ENCODE measurements at places on chromosomes 6 and 20. TPM values are rescaled to one million over a fixed set of nuclear protein-coding genes. Genes with fewer than 3 reads are reported as not detected.

GINS1 gene
- 2.0 TPM for total RNA-seq

SLC2A4RG gene
- total RNA-seq = 33.1 TPM

DNA sequence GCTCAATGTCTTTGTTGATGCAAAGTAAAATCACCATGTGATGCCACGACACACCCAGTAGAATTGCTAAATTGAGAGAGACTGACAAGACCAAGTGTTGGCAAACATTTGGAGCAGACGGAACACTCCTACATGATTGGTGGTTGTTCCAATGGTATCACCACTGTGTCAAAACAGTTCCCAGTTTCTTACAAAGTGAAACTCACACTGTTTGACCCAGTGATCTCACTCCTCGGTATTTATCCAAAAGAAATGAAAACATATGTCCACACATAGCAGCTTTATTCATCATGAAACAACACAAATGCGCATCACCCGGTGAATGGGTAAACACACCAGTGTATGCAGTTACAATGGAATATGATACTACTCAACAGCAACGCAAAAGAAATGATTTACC lies 74.0 kb upstream of the SULF2 start:
- H3K36me3 ChIP-seq = no peaks in the 10 kb centered on the region
- no peak overlapping the region for H3K4me3 ChIP-seq
- no peak for DNase-seq
- no peaks in the 10 kb centered on the region for H3K27me3 ChIP-seq
- H3K4me1 ChIP-seq = peaks cover 23% of the 10 kb centered on the region
- peak overlapping the region; percentile 39 for H3K27ac ChIP-seq

- H3K36me3 ChIP-seq = no peaks in the 10 kb centered on the region
- H3K27ac ChIP-seq = no peak overlapping the region
- H3K27me3 ChIP-seq = no peaks in the 10 kb centered on the region
- no peaks in the 10 kb centered on the region for H3K4me1 ChIP-seq
These were observed 28.2 kb downstream of the TREML4 start for GRCh38 chr6:41256383-41256782.

RNF5 gene
- 48.4 TPM for total RNA-seq

- no peaks in the 10 kb centered on the region for H3K36me3 ChIP-seq
- H3K4me3 ChIP-seq = no peak overlapping the region
- no peak for DNase-seq
- no peaks in the 10 kb centered on the region for H3K4me1 ChIP-seq
These were observed 247.9 kb downstream of the ERMARD start for GRCh38 chr6:169999367-169999766.

DNA sequence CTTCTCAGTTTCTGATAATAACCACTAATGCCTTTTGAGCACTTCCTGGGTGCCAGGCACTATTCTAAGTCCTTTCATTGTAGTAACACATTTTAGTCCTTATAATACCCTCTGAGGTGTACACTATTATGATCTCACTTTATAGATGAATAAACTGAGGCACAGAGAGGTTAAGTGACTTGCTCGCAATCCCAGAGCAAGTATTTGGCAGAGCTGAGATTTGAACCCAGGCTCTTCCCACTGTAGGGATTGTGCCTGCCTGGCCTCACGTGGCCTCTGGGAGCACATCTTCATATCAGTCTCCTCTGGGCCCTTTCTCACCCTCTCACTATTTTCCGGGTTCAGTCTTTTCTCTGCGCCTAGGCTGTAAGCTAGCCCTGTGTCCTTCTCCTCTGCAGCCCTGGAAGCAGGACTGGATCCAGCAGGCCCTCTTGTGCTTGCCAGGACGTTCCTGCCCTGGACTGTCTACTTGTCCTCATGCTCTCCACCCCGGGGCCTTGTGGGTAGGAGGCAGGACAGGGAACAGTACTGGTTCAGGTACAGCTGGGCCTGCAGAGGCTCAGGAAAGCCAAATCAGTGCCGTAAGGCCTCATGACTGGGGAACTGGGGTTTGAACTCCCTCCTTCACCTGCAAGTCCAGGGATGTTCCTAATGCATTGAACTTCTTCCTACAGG lies 139.6 kb downstream of the VEGFA start:
- peaks cover 20% of the 10 kb centered on the region for H3K4me1 ChIP-seq
- H3K27me3 ChIP-seq = no peaks in the 10 kb centered on the region
- H3K27ac ChIP-seq = no peak overlapping the region
- H3K36me3 ChIP-seq = no peaks in the 10 kb centered on the region
- H3K4me3 ChIP-seq = no peak overlapping the region
- no peak for DNase-seq

- H3K27me3 ChIP-seq = no peaks in the 10 kb centered on the region
- no peak for DNase-seq
- H3K4me3 ChIP-seq = no peak overlapping the region
These were observed 72.6 kb downstream of the ERMARD start for GRCh38 chr6:169824021-169824420.

DNA sequence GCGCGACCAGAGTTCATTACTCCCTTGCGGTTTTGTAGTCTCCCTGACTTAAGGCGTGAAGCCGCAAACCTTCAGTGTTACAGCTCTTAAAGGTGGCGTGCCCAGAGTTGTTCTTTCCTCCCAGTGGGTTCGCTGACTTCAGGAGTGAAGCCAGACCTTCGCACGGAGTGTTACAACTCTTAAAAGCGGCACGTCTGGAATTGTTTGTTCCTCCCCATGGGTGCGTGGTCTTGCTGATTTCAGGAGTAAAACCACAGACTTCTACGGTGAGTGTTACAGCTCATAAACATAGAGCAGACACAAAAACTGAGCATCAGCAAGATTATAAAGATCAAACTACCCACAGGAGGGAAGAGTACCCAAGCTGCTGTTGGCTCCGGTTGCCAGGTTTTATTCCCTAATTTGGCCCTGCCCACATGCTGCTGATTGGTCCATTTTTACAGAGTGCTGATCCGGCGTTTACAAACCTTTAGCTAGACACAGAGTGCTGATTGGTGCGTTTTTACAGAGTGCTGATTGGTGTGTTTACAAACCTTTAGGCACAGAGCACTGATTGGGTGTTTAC lies 10.4 kb downstream of the TMEM14C start:
- no peak overlapping the region for H3K4me3 ChIP-seq
- no peaks in the 10 kb centered on the region for H3K27me3 ChIP-seq
- H3K4me1 ChIP-seq = no peaks in the 10 kb centered on the region
- peaks cover 41% of the 10 kb centered on the region for H3K36me3 ChIP-seq

SNRNP48 gene
- total RNA-seq = 9.6 TPM
